ENCODE measurements at places on chromosomes 2 and 18.

DNA sequence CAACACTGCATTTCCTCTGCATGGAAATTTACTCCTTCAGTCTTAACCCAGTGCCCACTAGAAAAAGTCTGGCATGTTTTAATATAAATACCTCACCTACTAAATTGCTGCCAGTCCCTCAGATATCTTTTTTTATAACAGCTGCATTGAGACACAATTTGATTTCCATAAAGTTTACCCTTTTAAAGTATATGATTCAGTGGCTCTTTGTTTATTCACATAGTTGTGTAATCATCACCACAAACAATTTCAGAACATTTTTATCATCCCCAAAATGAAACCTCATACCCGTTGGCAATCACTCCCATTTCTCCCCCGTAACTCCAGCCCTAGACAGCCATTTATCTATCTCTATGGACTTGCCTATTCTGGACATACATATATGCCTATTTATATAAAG, 17.0 kb upstream of the FRZB start:
- DNase-seq, result no peak

GRCh38 chr2:239346676-239347075, 54.1 kb downstream of the HDAC4 start:
- DNase-seq, result no peak

DNA sequence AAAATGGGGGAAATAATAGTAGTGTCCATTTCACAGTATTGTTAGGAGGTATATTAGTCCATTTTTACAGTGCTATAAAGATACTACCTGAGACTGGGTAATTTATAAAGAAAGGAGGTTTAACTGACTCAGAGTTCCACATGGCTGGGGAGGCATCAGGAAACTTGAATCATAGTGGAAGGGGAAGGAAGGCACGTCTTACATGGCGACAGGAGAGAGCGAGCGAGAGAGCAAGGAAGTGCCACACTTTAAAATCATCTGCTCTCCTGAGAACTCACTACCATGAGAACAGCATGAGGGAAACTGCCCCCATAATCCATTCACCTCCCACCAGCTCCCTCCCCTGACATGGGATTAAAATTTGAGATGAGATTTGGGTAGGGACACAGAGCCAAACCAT, 23.4 kb downstream of the MGAT5 start:
- DNase-seq, result no peak

DNA sequence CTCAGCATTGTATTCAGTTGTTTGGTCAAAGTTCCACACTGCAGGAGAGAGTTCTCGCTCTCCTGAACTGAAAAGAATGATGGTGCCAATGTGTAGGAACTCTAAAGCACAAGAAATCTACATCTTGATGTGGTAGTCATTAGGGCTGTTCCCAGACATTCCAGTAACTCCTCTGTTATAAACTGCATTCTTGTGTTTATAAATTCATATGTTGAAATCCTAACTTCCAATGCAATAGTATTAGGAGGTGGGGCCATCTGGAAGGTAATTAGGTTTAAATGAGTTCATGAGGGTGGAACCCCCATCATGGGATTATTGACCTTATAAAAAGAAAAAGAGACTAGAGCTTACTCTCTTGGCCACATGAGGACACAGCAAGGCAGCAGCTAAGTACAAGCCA, 239.6 kb downstream of the CDH20 start:
- DNase-seq, result no peak

DNA sequence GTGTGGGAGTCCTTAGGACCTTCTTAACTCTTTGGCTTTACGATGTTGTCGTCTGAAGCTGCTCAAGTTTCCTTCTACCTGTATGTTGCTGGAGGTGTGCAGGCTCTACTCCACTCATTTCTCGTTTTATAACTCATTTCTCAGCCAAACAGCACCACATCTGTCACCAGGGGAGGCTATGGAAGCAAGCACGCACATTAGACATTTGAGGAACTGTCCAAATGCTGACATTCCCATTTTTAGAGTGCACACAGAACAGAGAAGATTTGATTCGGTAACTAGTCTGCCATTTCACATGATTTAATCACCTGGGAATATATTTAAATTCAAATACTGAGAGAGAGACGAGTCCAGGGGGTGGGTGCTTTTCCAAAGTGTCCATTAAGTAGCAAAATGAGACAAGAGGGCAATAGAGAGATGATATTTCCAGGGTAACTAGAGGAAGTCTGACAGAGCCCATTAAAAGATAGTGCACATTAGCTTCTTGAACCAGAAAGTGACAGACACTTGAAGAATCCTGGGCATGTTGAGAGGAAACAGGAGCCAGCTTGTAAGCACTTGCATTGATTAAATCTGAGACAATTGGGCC, 793.3 kb downstream of the TDRD15 start:
- DNase-seq, result no peak

GRCh38 chr2:127771756-127772155, 39.2 kb downstream of the WDR33 start:
- no peak for DNase-seq
